Activated T-helper 2 cell treated with anti-CD3 and anti-CD28 coated beads, Interferon-gamma antibody, Interleukin-2, Interleukin-4, amounts not matched to agents 10 μg/mL and 5 μg/mL and 100 μg/mL, durations not matched to agents 14 hours and 24 hours and 36 hours (primary cell): ENCODE measurements at places on chromosomes 6 and 20. TPM values are rescaled to one million over a fixed set of nuclear protein-coding genes. Genes with fewer than 3 reads are reported as not detected.

Gene PRELID3B
- total RNA-seq = 106 and 112 TPM in 2 replicates

GRCh38 chr6:57432919-57433684, 115.7 kb downstream of the PRIM2 start:
- DNase-seq = no peak
- no peak overlapping the region for H3K4me3 ChIP-seq
- no peaks in the 10 kb centered on the region for H3K27me3 ChIP-seq
- no peak overlapping the region for H3K27ac ChIP-seq

DNA sequence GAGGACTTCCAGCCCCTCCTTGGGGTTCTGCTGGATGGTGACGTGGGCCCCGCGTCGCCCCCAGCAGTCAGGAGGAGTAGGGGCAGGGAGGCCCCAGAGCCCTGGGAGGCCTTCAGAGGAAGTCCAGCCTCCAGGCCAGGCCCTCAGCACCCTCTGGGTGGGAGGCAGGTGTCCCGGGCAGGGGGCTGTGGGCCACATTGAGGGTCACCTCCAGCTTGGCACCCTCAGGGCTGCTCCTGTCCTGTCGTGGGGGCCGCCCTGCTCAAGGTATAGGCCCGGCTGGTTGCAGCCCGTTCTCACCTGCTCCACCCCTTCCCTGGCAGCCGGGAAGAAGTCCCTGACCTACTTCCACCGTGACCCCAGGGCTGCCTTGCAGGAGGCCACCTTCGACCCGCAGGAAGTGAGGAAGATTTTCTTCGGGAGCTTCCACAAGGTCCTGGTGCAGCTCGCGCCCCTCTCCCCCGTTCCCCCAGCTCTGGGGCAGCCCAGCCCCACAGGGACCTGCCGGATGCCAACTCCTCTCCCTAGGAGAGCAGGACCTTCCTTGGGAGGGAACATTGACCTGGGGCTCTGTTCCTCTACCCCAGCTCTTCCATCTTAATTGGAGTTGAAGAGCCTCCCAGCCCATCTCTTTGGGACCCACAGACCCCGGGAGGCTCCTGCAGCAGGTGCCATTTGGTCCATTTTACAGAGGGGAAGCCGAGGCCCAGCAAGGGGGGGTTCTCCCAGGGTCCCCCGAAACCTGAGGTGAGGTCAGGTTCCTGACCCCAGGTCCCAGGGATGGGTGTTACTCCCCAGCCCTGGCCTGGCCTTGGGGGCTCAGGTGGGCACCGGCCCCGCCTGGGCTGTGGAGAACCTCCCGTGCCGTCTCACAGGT, 26.4 kb downstream of the COL20A1 start:
- H3K27me3 ChIP-seq = peaks cover 7% of the 10 kb centered on the region
- no peaks in the 10 kb centered on the region for H3K4me1 ChIP-seq
- H3K36me3 ChIP-seq = no peaks in the 10 kb centered on the region
- no peak overlapping the region for H3K27ac ChIP-seq
- no peak overlapping the region for H3K4me3 ChIP-seq

DNA sequence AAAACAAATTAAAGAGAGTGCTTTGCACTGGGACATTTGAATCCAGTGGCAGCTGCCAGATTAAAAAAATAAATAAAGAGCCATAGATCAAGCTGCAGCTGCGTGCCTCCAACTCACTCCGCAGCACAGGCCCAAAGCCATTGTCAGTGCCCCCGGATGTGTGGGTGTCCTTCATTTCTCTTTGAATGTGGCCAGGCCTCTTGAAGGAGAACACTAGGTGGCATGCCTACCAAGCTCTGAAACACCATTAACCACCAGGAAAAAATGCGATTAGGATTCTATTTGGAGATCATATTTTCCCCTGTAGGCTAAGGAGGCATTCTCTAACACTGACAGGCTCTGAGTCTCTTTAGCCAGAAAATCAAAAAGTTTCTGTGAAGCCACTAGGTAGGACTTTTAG, 549.8 kb downstream of the PRKN start:
- no peaks in the 10 kb centered on the region for H3K36me3 ChIP-seq
- no peaks in the 10 kb centered on the region for H3K27me3 ChIP-seq
- H3K4me1 ChIP-seq = peaks cover 19% of the 10 kb centered on the region
- no peak overlapping the region for H3K27ac ChIP-seq

GRCh38 chr20:37282556-37282955, 6.9 kb upstream of the MANBAL start:
- no peaks in the 10 kb centered on the region for H3K36me3 ChIP-seq
- H3K4me3 ChIP-seq = no peak overlapping the region
- H3K27me3 ChIP-seq = peaks cover 10% of the 10 kb centered on the region
- no peak for DNase-seq
- H3K27ac ChIP-seq = no peak overlapping the region
